Amygdala (tissue), 56 donors: ENCODE measurements at places on chromosomes 4 and X.

DNA sequence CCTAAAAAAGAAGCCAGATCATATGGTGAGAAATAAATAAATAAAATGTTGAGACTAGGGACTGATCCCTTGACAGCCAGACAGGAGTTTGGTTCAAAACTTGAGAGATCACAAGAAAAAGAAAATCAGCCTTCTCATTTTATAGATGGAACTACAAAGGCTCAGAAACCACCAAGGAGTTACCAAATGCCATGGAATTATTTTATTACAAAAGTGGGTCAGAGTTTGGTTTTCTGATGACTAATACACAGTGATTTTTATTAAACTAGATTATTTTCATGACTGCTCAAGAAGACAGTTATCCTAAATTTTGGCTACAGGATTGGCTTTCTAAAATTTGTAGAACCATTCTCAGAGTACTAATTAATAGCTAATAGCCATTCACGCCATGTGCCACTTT lies 6.2 kb downstream of the CXCL1 start:
- no peak for DNase-seq

DNA sequence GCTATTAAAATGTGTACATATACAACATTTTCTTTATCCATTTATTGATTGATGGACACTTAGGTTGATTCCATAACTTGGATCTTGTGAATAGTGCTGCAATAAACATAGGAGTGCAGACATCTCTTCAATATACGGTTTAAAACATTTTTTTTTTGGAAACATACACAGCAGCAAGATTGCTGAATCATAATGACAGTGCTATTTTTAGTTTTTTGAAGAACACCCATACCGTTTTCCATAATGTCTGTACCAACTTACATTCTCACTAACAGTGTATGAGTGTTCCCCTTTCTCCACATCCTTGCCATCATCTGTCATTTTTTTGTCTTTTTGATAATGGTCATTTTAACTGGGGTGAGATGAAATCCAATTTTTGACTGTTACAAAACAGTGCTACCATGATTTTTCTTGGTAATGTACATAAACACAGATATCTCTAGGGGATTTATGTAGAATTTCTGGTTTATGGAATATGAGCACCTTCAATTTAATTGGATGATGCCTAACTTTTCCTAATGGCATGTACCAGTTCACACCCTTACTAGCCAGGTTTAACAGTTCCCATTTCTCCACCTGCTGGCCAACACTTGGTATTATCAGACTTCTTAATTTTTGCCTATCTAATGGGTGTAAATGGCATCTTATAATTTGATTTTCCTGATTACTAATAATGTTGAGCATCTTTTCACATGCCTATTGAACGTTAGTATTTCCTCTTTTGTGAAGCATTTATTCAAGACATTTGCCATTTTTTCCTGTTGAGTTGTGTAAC lies 21.0 kb upstream of the TMSB15B start:
- no peak for DNase-seq

DNA sequence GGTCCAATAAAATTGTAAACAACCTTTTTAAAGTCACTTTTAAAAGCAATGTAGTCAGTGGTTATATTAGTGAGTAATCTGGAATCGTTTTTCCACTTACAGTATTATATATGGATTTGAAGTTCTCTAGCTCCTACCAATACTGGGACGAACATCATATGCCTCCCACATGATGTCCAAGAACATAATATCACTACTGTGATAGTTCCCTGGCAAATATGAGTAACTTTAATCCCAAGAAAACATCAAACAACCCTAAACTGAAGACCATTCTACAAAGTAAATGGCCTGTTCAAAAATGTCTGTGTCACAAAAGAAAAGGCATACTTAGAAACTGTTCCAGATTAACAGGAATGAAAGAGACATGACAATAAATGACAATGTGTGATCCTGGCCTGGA lies 53.6 kb upstream of the FGFBP2 start:
- no peak for DNase-seq

GRCh38 chrX:81205551-81205950 lies 3.6 kb downstream of the SH3BGRL start:
- no peak for DNase-seq
